ENCODE measurements at places on chromosomes 7 and 10.

DNA sequence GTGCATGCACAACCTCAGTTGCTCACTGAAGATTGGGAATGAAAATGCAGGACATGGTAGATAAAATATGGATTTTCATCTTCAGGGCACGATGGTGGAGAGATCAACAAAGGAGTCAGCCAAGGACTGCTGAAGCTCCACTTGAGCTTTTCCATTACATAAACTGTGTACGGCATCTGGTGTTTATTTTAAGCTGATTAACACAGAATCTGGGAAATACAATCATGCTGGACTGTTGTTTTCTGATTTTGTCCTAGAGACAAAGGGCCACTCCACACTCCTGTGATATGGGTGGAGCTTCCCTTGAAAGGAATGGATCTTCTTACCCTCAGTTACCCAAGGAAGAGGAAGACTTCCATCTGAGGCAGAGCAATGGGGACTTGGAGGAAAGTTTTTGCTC lies 120.6 kb downstream of the SAMD9 start:
- no peak for DNase-seq

- DNase-seq, result no peak
Observed at GRCh38 chr10:120610791-120611190, 153.8 kb downstream of the PLPP4 start.

DNA sequence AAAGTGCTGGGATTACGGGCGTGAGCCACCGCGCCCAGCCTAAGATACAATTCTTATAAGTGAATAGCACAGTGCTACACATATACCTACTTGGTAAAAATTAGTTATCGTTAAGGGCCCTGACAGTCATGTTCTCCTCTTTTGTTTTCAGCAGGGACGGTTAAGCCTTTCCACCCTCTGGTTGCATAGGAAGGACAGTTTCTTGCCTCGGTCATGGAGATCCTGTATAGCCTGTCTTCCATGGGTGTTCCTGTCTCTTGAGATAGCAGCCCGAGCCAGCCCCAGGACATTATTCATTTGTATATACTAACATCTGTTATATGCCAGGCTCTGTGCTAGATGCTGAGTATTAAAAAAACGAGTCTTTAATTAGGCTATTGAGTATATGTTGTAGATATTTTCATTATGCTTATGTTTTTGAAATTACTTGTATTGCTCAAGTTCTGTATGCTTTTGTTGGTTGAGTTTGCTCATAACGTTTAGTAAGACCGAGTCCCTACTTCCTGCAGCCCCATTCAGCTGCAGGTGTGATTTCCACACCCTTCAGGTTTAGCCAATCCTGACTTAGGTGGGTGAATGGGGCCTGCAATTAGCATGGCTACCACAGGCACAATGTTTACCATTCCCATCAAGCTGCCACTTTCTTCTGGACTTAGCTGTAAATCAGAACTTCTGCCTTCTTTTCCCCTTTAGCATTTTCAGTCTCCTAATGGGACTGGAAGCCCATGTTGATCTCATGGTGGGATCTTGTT lies 24.8 kb downstream of the CCSER2 start:
- no peak for DNase-seq

DNA sequence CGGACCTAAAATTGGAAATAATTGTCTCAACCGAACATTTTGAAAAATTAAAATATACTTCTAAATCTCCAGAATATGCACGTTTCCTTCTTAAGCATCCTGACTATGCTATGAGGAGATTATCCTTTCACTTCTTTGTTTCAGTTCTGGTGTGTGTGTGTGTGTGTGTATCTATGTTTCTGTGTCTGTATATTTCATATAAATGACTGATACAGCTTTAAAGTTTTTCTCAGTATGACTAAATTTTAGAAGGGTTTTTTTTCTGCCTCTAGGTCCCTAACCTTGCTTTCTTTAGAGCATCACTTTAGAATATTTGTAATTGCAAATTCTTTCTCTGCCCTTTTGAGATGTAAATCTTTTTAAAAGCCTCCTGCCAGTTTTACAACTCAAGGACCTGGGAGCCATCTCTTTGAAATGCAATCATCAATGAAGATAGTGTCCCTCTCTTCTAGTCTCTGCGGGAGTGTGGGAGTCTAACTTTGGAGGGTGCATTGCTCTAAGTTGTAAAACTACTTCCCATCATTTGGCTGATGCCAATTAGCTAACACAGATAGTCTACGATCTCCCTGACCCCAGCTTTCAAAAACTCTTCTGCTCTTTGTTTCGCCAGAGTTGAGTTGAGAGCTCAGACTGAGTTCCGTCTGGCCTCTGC lies 782.0 kb upstream of the ZWINT start:
- DNase-seq, result no peak

DNA sequence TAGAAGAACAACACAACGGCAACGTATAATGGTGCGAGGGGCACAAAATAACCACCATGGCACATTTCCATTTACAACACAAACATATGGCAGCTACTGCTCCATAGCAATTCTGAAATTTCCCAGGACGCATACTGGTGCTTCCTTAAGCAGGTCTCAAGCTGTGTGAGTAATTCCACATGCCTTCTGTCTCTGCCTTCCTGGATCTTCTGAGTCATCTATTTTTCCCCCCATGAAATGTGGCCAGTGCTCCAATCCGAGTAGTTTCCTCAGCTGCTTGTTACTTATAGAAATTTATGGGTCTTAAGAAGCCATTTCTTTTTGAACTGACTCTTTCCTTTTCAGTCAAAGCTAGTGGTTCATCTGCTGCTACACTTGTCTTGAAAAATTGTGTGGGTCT lies 256.6 kb upstream of the KLF6 start:
- DNase-seq, result no peak

- DNase-seq, result no peak
Observed at GRCh38 chr7:132250480-132251326, 325.6 kb downstream of the PLXNA4 start.
